Naive thymus-derived CD8-positive, alpha-beta T cell (primary cell): ENCODE measurements at places on chromosomes 4 and X.

- DNase-seq: no peak
Measured at GRCh38 chr4:69064391-69064790, 31.9 kb upstream of the UGT2B7 start.

GRCh38 chr4:76233967-76234678, 17.4 kb upstream of the FAM47E start:
- no peak for DNase-seq

DNA sequence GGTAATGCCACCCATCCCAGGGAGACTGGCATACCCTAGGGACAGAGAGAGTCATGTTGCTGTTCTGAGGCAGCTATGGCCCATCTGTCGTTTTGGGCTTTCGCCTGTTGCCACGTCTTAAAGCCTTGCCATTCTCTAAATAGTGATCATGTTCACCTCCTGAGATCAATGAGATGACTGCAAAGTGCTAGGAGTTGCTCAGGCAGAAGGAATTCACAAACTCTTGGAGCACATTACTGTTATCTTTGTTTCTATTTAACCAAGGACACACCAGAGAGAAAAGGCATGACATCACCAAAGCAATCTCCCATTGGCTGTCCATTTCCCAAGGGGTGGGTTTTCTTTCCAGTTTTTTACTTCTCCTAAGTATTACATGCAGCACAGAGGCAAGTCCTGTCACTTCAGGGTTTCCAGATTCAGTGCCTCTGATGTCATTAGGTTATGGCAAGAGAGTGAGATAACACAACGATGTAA, 37.1 kb upstream of the SETD7 start:
- no peak for DNase-seq

- DNase-seq: no peak
Measured at GRCh38 chrX:25534091-25534490, 518.3 kb upstream of the ARX start.

- no peak for DNase-seq
Measured at GRCh38 chrX:1093586-1094421, 118.6 kb downstream of the CRLF2 start.

DNA sequence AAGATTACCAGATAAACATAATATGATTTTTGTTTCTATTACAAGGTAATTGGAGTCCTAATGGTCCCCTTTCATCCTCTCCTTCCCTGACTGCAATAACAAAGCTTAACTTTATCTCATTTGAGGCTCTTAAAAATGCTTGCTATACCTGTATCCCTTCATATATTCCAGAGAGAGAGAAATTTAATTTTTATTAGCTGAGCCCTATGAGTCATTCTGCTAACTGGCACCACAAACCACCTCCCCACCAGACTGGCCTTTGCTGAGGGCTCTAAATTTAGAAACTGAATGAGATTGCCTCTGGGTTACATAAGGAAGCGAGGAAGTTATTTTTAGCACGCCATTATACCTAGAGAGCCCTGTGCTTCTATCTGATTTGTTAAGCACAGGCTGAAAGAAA, 27.4 kb downstream of the CBLL2 start:
- DNase-seq: no peak

DNA sequence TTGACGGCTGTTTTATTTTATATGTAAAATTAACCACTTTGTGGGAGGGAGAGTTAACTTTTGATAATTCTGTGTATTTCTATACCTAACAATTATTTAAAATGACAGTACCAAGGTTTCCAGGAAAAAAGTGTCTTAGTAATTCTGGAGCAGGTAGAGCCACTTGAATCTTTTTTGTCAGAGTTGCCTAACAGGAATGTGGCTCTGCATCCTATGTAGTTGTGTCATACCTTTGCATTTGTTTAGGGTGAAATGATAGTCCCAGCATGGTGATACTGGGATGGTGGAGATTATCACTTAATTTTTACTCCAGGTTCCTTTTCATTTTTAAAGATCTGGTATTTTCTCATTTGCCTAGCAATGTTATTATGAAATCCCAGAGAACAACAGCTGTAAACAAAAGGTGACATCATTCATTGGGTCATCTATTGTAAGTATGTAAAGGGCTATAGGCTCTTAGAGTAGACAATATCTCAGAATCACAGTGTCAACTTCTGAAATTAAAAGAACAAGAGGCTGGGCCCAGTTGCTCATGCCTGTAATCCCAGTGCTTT, 9.6 kb downstream of the SGMS2 start:
- no peak for DNase-seq

GRCh38 chr4:154741922-154742850, 1.6 kb upstream of the LRAT start:
- no peak for DNase-seq

- DNase-seq: peak; percentile 0
Measured at GRCh38 chrX:31178064-31178768, 106.4 kb upstream of the FTHL17 start.

- DNase-seq: no peak
Measured at GRCh38 chrX:57573754-57574153, 18.1 kb upstream of the ZXDB start.

- DNase-seq: no peak
Measured at GRCh38 chrX:17812763-17813162, 48.3 kb downstream of the RAI2 start.

DNA sequence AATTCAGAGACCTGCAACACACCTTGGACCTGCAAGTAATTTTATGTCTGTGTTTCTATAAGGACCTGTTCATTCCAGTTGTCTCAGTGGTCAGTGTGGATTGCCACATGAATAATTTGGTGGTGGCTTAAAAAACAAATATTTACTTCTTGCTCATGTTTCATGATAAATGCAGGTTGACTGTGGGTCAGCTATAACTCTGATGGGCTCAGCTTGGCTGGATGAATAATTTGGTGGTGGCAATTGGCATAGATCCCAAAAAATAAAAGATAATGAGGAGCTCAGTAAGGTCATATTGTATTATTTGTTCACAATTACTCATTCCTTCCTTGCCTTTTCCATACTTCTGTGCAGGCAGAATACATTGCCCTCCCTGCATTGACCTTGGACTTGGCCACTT, 18.9 kb upstream of the SCRG1 start:
- no peak for DNase-seq

GRCh38 chr4:955161-955921, 18.0 kb downstream of the DGKQ start:
- DNase-seq: no peak

- no peak for DNase-seq
Measured at GRCh38 chr4:1825326-1825725, 30.6 kb downstream of the LETM1 start.

DNA sequence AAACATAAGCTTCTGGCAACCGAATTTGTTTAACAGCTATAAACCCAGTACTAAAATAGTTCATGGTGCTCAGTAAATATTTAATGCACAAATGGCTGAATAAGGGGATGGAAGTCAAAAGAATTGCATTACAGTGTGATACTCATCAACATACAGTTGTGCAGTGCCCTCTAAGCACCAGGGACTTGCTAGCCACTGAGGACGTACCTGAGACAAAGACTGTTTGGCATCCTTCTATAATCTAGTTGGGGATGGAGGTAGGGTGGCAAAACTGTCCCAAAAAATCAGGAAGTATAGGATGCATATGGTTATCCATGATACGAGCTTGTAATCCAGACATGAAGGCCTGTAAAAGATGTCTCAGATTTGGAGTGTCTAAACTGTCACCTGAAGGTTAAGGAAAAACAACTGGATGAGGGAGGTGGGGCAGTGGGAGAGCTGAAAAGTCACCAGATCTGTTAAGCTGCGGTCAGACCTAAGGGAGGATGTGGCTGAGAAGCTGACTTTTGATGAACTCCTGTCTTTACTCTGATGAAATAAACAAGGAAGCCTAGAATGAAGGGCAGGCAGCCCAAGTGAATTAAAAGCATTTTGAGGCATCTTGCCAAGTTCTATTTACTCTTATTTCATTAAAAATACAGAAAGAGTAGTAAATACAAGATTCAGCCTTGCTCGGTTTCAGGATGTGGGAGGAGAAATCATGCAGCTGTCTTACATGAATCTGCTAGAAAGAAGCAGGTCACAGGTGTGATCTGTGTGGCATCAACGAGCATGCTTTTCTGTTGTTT, 12.0 kb upstream of the CD38 start:
- DNase-seq: peak; percentile 45

DNA sequence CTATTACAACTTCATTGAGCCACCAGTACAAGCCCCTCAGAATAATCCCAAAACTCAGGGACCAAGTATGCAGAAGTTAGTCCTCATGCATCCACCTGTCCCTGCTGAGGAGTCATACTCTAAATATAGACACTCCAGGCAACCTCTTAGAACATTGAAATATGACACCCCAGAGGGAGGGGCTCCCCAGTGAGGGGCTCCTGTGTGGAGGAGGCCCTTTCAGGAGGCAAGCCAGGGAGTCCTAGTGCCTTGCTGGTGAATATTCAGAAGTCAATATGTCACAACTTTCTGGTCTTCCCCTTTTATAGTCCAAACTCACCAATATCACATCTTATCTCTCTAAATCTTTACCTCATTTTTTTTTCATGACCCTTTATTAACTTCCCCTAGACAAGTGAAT, 1.6 kb upstream of the ARMCX6 start:
- DNase-seq: no peak

GRCh38 chr4:25184056-25184455, 23.8 kb upstream of the SEPSECS start:
- DNase-seq: no peak

- DNase-seq: no peak
Measured at GRCh38 chrX:68874076-68874475, 45.3 kb downstream of the EFNB1 start.

DNA sequence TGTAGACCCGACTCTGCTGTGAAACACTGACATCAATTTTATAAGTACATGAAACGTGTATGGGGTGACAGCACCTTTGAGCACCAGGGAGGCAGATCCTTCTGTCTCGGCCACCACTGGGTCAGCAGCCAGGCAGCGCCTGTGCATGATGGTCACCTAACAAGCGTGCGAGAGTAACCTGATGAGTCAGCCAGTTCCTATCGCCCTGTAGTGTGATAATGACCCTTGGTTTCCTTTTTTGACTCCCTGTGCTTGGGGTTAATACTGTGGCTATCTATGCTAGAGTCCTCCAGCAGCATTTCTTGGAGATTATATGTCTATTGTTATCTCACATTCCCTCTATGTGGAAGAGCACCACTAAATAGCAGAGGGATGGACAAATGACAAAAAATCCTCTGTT, 101.6 kb downstream of the NPNT start:
- no peak for DNase-seq

- no peak for DNase-seq
Measured at GRCh38 chr4:178577933-178578332, 1135.7 kb upstream of the AGA start.

DNA sequence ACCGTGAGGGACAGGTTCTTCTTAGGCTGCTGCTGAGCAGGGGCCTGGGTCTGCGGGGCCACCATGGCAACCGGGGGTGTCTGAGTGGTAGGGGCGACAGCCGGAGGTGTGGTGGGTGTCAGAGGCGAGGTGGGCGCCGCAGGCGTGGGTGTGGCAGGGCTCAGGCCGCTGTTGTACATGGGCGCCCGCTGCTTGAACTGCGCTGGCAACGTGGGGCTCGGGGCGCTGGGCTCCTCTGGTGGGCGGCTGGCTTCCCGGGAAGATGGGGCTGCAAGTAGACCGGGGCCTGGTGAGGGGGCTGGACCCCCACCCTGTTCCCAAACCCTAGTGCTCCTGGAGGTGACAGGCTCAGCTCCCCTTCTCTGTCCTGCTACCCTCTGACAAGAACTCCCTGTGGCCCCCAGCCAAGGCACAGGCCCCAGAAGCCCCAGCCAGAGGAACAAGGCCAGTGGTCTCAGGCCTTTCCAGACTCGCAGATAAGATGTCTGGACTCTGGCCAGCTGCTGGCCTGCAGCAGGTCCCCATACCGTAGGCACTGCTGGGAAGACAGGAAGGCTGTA, 24.8 kb downstream of the NELFA start:
- no peak for DNase-seq

DNA sequence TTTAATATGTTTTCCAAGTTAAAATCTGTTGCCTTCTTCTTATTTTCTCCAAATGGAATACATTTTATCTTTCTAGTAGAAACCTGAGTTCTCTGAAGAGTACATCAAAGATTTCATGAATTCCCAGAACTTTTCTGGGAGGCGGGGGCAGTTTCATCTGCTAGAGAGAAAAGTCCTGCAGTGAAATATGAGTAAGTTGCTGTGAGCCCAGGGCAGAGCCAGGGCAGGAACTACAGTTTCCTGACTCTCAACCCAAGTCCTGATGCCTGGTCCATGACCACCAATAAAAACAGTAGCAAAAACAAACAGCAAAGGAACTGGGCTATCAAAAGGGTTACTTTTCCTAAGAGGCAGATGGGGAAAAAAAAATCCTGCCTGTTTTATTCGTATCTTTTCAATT, 239.4 kb upstream of the CTSO start:
- DNase-seq: no peak

GRCh38 chr4:83221897-83222441, 62.6 kb downstream of the COQ2 start:
- DNase-seq: no peak

- no peak for DNase-seq
Measured at GRCh38 chr4:37927434-37927833, 32.8 kb upstream of the PTTG2 start.

- no peak for DNase-seq
Measured at GRCh38 chr4:139736274-139736660, 70.6 kb downstream of the MGST2 start.

DNA sequence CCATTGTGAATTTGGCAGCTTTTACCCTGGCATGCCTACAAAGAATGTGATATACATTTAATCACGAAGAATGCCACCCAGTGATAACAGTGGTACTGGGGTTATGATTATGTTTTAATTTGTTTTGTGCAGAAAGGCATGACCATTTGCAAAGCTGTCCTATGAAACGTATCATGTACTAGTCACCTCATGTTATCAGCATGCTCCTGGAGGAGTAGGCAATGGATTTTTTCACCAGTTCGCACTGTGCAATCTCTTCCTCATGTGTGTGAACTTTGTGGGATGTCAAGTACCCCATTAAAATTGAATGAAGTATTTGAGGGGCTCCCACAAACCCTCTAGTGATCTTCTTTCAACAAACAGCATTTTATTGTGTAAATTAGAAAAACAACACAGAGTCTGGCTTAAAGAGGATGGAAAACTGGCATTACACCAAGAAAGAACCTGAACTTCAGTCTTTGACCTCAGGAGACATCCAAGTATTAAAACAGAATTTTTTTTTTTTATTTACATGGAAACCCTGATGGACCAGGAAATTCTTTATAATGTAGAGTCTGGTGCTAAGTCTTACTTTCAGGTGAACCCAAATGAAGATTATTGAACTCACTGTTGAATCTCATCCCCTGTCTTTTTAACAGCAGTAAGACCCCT, 200.6 kb upstream of the PGRMC2 start:
- no peak for DNase-seq

DNA sequence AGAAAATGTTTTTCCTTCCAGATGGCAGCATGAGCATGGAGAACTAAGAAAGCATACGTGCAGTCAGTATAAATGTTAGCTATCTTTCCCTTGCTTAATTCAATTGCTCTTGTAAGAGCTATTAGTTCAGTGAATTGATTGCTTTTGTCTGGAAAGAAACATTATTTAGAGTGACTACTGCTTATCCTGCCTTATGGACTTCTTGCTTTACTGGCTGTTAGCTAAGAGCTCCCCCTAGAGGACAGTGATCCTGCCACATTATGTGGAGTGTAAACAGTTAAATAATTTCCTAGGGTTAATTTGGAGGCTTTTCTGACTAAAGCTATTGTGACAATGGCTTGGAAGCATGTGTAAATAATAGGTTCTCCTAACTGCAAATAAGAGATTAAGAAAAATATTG, 1402.4 kb downstream of the FAM133A start:
- DNase-seq: no peak
